Hepatocyte (in vitro differentiated cells): ENCODE measurements at places on chromosomes 1 and 21. TPM values are rescaled to one million over a fixed set of nuclear protein-coding genes. Genes with fewer than 3 reads are reported as not detected.
A peak's percentile ranks its signal among the peaks of the same experiment; 100 is the strongest.

GRCh38 chr1:79283451-79283850, 276.9 kb upstream of the ADGRL4 start:
- no peak for DNase-seq

DNA sequence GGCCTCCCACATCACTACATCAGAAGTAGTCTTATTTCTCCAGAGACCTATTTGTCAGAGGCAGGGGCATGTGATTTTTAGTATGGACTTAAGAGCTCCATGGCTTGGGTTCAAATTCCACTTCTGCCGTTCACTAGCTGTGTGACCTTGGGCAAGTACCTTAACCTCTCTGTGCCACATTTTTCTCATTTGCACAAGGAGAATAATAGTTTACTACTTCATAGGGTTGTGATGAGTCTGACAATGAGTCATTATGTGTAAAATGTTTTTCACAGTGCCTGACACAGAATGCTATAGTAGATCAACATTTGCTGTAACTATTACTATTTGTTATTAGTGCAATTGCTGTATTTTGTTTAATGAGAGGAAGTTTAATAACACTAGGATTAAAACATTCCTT, 200.6 kb downstream of the PRDM2 start:
- no peak for DNase-seq

DNA sequence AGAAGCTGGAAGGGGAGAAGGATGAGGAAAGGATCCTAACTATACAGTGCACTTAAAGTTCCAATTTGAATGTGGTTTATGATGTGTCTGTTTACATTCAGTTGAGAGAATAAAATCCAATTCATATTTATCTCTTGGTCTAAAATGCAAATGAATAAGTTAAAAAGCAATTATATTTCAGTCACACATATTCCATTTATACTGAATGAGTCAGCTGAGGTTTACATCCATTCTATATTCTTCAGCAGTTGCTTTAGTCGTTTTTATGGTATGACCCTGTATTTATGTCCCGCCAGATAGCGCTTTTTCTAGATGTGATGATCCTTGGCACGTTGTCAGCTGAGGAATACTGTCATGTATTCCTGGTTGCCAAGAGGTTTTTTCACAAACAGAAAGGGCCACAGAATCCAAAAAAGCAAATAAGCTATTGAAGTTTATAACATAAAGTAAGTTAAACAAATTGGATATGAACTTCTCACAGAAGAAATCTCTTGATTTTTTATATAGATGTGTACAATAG, 866.2 kb downstream of the NCAM2 start:
- DNase-seq, result no peak

Gene CRP
- not detected in 2 replicates for polyA plus RNA-seq

Gene HCRTR1
- 0.68 TPM in 1 of 2 replicates, not detected in the other for polyA plus RNA-seq

- DNase-seq, result no peak
Observed at GRCh38 chr1:188070848-188071247, 1242.1 kb downstream of the PLA2G4A start.

DNA sequence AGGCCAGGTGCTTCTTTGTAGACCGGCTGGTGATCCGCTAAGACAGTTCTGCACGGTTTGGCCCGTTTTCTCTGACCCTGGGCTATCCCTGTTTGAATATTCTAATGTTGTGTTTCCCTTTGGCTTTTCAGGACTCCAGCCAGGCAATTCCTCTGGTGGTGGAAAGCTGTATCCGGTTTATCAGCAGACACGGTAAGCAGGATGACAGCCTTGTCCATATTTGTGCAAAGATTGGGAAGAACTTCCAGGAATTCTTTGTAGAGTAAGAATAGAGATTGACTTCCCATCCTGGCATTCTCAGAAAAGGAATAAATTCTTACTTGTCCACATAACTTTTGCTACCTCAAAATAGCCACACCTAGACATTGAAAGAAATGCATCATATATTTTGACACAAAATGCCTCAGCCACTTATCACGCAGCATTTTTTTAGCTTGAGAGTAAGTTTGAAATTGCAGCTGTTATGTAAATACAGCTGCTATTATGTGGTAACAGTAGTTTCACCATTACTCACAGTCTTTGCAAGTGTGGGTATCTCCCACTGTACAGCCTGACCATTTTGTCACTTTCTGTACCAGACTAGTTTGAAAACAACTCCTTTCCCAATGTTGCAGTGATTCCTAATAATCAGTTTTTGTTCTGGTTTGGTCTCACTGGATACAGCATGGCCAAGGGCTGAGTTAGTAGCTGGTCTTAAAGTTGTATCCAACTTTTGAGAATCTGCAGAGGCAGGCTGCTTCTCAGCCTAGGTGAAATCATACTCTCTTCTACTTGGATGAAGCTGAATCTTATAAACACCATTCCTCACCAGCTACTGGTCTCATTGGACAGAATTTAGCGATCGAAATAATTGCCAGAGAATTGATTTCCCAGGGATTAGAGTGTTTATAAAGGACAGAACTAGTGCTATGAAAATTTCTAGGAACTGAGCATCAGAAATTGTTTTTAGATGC, 40.0 kb upstream of the IKBKE start:
- DNase-seq, result no peak

Gene PDPN
- 478 and 508 TPM in 2 replicates for polyA plus RNA-seq

- DNase-seq, result no peak
Observed at GRCh38 chr1:117051224-117052064, 8.7 kb upstream of the TTF2 start.

DNA sequence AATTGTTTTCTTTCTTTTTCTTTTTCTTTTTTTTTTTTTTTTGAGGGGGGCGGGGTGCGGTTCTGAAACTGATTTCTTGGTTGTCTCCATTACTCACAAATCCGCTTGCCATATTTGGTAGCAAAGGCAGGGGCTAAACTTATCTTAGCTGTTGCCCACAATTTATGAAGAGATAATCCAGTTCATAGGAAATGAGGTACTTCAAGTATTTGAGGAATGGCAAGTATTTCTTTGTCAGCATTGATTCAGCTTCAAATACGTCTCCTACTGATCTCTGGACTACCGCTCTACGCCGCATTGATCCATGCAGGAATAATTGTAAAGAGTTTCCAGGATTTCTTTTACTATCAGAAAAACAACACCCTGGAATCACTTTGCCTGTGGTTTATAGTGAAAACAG, 289.2 kb upstream of the DPYD start:
- DNase-seq, result no peak

- no peak for DNase-seq
Observed at GRCh38 chr1:70468180-70468579, 57.1 kb downstream of the CTH start.

DNA sequence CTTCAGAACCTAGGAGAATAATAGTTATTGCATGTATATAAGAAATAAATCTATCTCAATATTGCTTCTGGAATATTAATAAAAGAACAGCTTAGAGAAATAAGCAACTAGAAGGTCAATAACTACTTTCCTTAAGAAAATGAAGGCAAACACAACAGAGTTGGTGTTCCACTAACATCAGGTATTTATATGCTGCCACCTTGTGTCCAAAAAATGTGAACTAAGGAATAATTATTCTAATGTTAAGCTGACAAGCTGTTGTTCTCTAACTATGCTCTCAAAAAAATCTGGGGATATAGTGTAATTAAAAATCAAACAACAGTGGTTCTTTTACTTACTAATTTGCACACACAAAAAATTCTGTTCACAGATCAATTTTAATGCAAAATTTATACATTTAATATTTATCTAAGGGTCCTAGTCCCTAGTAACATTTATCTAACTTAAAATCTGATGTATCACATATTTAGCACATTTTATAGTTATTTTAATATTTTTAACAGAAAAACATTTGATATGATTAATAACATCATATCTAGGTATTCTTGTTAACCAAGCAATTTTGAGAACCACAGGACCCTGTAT, 39.6 kb downstream of the UCHL5 start:
- DNase-seq, result peak; percentile 69

DNA sequence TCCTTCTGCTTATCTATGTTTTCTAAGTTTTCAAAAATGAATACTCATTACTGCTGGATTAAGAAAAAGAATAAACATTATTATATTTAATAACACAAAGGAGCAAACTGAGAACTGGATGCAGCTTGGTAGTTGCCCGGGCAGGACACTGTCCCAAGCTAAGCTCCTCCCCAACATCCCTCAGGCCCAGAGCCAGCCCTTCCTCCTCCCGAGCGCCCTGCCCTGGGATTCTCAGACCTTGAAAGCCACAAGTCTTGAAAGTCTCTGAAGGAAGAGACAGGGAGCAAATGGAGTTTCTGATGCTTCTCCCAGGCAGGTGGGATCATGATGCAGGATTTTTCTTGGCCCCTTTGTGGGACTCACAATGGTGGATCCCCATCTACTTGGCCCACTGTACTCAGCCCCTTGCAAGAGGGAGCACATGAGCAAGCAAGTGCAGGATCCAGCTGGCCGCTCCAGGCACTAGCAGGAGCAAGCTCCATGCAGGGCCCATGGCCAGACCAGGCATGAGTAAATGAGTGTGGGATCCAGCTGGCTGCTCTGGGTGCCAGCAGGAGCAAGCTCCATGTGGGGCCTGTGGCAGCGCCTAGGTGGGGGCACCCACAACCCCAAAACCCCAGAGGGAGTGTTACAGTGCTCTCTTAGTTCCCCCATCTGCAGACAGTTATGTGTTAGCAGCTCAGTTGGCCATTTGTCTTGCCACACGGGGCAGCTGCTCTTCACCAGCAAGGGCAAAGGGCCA, 32.1 kb upstream of the RAB4A start:
- no peak for DNase-seq

GRCh38 chr1:229114315-229114714, 156.6 kb upstream of the RAB4A start:
- peak; percentile 52 for DNase-seq

DNA sequence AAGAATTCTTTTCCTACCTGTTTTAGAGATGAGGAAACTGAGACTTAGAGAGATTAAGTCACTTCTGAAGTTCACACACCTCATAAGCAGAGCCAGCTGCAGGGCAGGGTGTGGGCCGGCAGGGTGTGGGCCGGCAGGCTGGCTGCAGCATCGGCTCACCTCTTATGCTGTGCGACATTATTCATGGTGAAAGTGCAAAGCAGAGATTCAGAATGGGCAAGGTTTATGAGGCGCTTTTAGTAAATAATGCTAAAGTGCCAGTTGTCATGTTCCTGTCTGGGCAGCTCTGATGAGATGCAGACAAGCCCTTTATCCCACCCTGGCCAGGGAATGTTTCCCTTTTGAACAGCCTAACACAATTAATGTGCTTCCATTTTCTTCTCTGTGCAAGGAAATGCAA, 14.6 kb downstream of the MAB21L3 start:
- DNase-seq, result no peak

Gene GLIS1
- polyA plus RNA-seq, result 1.3 and 1.5 TPM in 2 replicates

Gene FCAMR
- polyA plus RNA-seq, result 0.52 TPM in 1 of 2 replicates, not detected in the other

Gene GUCA2A
- 8.7 and 11.0 TPM in 2 replicates for polyA plus RNA-seq

DNA sequence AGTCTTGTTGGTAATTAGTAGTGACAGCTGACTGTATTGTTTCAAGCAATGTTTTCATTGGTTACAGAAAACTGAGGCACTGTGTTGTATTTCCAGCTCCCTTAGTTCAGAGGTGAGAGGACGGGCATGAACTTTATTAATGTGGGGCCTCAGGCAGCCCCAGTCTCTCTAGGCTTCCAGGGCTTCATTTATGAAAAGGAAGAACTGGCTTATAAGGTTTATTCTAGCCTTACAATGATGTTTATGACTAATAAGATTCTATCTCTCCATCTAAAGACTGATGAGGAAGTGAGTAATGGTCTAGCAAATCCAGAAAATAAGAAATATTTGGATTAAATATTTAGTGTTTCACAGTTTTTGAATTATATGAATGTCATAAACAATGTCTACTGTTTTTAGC, 41.5 kb downstream of the CBS start:
- DNase-seq, result no peak

DNA sequence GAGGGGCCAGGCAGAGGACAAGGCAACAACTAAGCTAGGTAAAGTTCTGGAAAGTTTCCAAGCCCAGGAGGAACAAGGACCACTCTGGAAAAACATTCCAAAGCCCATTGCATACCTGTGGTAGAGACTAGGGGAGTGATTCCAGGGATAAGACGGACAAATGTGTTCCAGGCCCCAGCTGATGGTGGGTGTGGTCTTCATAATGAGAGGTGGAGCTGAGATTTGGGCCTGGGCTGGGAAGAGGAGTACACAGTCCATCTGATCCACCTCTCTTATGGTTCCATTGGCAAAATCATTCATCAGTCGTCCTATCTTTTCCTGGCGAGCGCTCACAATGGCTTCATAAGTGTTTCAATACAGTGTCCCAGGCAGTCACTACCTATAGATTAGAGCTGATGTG, 4.5 kb downstream of the KLHDC7A start:
- no peak for DNase-seq

DNA sequence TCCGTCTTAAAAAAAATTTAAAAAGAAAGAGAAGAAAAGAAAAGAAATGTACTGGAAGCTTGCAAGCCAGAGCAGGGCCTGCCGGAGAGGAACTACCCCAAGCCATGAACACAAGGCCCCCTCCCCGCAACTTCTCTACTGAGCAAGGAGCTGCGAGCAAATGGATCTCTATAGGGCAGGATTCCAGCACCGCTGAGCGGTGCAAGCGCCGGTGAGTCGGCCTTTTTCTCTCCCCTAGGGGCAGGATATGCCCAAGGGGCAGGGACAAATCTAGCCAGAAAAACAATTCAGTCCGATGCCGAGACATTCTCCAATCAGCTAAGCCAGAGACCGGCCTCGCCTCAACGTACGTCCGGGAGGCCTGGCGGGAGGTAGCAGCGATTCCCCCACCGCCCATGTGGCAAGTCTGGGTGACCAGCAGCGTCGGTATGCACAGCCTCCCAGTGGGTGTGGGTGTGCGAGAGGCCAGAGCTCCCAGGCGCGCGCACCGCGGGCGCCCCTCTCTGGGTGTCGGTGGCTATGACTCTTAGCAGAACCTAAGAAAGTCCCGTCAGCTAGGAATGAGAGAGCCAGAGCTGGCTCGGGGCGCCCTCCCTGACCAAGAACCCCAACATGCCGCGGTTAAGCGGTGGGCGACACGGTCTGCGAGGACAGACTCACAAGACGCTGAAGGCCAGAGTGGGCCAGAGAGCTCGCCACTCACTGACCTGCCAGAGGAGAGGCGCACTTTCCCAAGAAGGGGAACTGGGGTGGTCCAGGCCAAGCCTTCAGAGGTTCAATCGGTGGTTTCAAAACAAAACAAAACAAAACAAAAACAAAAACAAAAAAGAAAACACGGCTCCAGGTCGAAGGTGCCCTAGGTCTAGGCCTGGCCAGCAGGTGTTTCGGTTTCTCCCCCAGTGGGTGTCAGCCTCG, 1.9 kb downstream of the CSMD2 start:
- DNase-seq, result peak; percentile 92

Gene PLXNA2
- polyA plus RNA-seq, result 13.1 and 16.4 TPM in 2 replicates

Gene COL8A2
- polyA plus RNA-seq, result 53.7 and 59.4 TPM in 2 replicates

- DNase-seq, result peak; percentile 52
Observed at GRCh38 chr1:110150330-110151174, at the start of gene SLC6A17. SLC6A17 (plus strand) TSS chr1:110150494; CDS start chr1:110166930, 16,436 bp downstream.

Gene ASCL5
- polyA plus RNA-seq, result not detected in 2 replicates
